ENCODE measurements at places on chromosomes 16 and 17.

- no peak for DNase-seq
Measured at GRCh38 chr17:30393491-30393890, 14.8 kb downstream of the CPD start.

- no peak for DNase-seq
Measured at GRCh38 chr17:60089096-60089806, 10.5 kb upstream of the HEATR6 start.

DNA sequence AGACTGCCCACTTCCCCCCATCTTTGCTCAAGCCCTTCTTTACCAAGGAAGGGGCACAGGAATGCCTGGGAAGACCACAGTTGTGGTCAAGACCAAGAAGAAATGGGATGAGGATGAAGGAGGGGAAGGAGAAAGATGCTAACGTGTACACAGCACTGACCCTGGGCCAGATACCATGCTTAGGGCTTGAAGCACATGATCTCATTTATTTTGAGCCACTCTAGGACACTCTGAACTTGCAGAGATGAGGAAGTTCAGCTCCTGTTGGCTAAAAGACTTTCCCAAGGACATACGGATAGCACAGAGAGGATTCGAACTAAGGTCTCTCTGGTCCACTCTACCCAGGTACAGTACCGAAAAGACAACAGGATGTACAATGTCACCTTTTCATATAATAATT is 42.6 kb downstream of the PIK3R5 start:
- DNase-seq = no peak

GRCh38 chr17:6591599-6592158 is 35.3 kb upstream of the PITPNM3 start:
- no peak for DNase-seq

DNA sequence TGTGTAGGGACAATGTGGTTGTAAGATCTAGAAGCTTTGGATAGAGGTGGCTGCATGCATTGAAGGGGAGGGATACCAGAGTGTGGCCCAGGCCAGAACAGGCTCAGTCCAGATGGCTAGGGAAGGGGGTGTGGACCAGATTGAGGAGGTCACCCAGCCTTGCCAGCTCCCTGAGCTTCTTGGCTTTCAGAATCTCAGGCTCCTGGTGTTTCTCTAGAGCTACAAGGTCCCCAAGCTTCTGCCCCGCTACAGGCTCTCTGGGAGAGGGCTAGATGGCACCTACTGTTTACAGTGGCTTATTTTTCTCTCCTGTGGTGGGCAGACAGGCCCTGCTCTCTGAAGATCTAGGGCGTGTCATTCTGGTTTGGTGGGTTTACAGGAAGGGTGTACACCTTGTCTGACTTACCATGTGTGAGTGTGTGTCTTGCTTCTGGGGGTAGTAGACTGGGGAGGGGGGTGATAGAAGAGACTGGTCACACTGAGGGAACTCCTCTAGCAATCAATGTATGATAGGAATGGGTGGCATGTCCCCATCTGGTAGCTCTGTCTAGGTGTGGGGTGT is 1.1 kb downstream of the RARA start:
- DNase-seq = no peak

DNA sequence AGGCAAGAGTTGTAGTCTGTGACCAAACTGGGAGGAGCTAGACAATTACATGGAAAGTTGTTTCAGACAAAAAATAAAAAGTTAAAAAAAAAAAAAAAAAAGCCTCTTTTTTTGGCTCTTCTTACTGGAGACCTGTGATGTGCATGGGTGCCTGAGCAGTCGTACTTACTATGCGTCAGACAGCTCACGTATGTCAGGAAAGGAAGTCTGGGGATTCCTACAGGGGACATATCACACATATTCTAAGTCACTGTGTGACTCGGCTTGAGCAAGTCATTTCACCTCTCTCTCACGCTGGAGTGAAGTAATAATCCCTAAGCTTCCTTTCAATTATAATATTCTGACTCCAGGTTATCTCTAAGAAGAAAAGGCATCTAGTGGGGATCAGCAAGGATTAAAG is 6.0 kb downstream of the SLFN14 start:
- DNase-seq = no peak

DNA sequence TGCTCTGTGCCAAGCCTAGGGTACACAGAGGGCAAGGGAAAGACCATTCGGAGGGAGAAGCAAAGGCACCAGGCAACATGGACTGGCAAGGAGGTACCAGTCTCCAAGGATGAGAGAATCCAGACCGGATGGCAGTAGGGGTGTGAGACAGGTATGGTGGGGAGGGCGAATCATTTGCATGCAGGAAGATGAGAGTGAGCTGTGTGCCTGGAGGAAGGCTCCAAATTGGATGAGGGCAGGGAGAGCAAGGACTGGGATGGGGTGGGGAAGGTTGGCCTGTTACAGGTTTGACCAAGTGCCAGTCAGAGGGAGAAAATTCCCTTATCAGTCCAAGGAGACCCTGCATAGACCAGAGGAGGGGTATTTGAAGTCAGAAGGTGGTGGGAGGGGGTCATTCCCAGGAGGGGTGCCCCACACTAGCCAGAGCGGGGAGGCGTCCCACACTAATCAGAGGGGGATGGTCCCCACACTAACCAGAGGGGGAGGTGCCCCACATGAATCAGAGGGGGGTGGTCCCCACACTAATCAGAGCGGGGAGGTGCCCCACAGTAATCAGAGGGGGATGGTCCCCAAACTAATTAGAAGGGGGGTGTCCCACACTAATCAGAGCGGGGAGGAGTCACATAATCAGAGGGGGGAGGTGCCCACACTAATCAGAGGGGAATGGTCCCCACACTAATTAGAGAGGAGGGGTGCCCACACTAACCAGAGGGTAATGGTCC is 737 bp downstream of the CANT1 start:
- DNase-seq = no peak

DNA sequence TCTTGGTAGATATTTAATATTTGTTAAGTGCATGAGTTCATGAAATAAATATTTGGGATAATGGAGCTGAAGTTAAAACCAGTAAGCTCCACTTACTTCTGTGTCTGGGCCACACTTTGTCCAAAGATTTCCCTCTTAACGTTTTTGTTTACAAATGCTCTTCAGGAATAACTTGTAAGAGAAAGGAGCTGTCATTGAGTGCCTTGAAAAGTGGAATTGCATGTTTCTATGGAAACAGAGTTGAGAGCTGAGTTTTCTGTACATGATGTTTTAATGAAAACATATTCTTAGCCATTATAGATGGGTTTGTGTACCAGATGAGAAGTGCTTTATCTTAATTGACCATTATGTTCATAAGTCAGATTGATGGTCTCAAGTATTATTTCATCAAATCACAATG is 1045.4 kb upstream of the EEF2KMT start:
- no peak for DNase-seq

- DNase-seq = no peak
Measured at GRCh38 chr17:3763777-3764170, 37.2 kb downstream of the ITGAE start.

- no peak for DNase-seq
Measured at GRCh38 chr17:41835800-41836549, at the start of gene NT5C3B. Gene NT5C3B, minus strand, starts transcription at chr17:41836232. Its CDS starts 39 bp downstream, at chr17:41836193.

DNA sequence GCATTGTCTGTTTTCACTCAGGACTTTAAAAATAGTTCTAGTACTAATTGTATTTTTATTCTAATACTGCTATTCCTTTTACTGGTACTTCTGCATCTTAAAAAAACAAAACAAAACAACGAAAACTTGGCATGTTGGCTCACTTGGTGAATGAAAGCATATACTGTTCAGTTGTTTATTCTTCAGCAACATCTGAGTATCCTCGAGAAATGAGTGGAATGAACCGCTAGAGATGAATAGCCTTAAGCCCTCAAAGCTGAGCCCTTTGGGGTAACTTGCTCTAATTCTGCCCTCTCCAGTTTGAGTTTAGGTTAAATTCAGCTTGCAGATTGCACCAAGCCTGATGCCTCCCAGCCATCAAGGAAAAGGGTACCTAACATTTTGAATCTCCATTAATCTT is 126.5 kb downstream of the WWOX start:
- no peak for DNase-seq

DNA sequence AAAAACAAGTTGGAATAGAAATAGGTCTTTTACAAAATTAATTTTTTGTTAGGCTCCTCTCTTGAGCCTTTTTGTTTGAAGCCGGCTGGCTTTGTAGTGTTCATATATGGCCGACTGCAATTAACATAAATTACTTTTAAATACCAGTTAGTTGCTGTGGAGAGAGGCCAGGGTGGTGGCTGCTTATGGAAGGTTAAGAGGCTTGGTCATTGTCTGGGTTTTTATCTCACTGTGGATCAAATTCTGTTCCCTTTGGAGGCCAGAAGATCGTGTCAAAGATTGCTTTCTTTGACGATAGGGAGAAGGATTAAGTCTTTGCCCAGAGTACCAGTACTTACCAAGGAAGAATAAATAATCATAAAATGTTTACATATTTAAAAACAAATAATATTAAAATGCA is 39.9 kb downstream of the MSI2 start:
- no peak for DNase-seq

DNA sequence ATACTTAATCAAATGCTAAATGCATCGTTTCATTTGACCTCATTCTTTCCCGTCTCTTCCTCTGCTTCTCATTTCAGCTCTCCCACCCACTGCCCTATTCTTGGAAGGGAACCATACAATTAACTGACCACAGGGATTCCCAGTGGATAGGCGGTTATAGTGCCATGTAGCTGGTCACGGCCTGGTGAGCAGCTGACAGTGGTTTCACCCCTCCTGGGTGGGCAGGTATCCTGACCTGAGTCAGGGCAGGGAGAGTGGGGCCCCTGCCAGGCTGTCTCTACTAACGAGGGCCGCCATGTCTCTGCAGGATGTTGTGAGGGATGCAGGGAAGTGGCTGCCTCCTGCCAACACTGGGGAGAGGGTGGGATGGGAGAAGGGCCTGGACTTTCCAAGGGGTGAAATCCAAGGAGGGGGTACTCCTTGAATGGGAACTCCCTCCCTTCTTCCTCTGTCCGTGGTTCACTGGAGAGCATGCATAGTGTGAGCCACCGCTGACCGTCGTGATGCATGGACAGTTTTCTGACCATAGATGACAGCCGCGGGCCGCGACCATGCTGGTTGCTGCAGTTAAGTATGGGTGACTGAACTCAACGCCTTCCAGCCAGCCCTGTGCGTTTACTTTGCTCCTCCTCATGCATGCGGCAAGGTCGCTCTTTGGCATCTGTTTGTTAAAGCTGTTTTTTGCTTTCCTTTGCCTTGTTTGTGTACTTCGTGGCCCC is 95.9 kb downstream of the RPTOR start:
- no peak for DNase-seq

DNA sequence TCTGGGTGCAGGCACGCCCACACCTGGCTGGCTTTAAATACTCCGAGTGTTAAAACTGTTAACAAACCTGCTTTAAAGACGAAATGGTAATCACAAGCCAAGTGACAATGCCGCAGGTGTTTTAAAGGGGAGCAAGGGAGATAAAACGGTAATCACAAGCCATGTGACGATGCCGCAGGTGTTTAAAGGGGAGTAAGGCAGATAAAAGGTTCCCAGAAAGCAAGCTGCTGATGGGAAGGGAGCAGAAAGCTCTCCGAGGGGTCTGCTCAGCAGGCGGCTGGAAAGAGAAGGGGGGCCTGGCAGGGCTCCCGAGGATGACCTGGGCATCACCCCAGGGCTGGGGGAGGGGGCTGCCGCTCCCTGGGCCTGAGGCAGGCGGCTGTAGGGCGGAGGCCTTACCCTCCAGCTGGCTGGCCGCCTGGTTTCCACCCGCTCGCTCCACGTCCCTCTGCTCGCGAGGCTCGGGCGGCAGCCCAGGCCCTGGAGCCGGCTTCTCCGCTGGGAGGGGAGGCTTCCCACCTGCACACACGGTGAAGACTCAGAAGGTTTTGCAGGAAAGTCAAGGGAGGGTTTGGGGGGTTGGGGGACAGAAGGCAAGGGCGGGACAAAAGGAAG is 12.1 kb downstream of the NDUFAF8 start:
- DNase-seq = no peak
